ENCODE measurements at places on chromosomes 2 and 18.

GRCh38 chr18:51006061-51006818 is 23.8 kb upstream of the SMAD4 start:
- no peak for DNase-seq

GRCh38 chr18:63997041-63997440 is 27.2 kb downstream of the SERPINB8 start:
- no peak for DNase-seq

DNA sequence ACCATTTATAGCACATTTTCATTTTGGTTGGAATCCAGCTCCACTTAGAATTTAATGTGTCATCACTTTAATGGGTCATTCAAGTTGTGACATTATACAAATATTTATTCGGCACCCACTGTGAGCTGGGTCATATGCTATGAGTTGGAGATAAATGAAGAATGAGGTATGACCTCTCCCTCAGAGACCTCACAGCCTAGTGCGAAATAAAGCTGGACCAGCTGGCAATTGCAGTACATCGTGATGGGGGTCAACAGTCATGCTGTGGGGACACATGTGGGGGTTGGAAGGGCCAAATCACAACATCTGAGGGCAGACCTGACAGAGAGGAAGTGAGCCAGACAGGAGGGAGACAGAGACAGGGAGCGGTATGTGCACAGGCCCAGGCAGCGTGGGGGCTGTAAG is 175.4 kb downstream of the MAIP1 start:
- no peak for DNase-seq

DNA sequence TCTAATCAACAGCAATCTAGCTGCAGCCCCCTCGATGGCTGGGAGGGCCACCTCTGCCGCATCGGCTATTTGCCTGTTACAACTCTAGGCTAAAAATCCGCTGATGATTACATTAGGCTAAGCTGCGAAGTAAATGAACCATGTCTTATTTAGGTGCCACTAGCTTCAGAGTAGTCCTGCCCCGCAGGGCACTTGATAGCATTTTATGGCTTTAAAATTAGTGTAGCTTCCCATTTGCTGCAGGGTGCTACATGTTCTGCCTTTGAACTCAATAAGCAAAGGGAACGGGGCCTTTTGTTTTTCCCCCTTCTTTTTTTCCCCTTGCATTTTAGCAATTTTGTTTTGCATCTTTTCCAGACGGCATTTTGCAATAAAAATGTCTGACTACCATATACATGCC is 270.2 kb downstream of the GBX2 start:
- no peak for DNase-seq

DNA sequence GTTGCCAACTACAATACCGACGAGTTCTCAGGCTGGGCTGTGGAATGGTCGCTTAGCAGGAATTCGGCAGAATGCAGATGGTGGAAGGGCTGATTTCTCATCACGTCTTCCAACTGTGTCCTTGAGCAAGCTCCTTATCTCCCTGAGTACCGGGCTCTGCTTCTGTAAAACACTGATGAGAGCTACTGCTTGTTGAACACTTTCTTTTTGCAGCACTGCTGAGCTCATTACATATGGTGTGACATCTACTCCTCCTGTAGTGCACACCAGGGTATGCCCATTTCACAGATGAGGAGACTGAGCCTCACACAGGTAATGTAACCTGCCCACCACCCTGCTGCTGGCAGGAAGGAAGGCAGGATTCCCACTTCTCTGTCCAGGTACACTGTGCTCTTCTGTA is 8.3 kb downstream of the IL1R2 start:
- DNase-seq: no peak

DNA sequence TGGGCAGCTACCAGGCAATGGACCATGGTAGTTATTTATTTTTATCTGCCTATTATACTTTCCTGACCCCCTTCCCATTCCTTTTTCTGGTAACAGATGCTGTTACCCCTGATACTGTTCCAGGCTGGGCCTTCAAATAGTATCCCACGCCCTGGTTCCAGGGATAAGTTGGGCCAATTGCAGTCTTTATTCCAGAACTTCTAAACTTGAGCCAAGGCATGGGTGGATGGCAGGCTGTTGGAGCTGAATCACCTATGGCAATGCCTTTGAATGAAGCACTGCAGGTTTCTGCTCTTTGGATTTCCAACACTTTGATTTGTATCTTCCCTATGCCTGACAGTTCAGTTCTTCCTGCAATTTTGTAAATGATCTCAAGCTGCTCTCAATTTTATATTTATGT is 99.2 kb upstream of the LHCGR start:
- no peak for DNase-seq

DNA sequence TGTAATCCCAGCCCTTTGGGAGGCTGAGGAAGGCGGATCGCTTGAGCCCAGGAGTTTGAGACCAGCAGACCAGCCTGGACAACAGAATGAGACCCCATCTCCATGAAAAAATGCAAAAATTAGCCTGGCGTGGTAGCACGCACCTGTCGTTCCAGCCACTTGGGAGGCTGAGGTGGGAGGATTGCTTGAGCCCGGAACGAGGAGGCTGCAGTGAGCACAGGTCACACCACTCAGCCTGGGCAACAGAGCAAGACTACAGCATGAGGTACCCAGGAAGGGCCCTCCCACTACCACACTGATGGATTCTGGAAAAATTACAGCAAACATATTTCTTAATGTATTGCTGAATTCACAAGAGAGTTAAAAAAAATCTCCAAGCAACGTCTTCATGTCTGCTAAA is 56.3 kb upstream of the HPCAL1 start:
- DNase-seq: no peak

- DNase-seq: no peak
These were observed 26.1 kb downstream of the LIMS1 start for GRCh38 chr2:108560241-108560811.

Data from activated naive CD8-positive, alpha-beta T cell treated with anti-CD3 and anti-CD28 coated beads, Interleukin-2, amount 50 U/mL, for 24 hours (primary cell).